ENCODE measurements at places on chromosomes 4 and X.

- no peak for DNase-seq
Observed at GRCh38 chrX:139844163-139844562, 88.7 kb downstream of the ATP11C start.

DNA sequence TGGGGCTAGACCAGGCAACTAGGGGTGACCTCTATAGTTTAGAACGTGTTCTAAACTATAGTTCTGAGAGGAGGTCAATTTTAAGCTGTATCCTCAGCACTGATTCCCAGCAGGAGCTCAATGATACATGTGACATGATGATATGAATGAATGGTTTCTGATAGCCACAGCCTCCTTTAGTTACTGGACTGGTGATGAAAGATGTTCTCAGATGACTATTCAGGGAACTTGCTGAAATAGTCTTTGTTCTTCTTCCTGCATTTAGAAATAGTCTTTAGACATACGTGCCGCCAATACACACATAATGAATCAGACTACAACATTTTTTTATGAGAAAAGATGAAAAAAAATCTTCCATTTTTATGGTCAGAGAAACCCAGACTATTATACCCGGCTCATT lies 116.3 kb upstream of the TMEM150C start:
- no peak for DNase-seq

GRCh38 chrX:117835034-117835433 lies 281.6 kb downstream of the KLHL13 start:
- no peak for DNase-seq

DNA sequence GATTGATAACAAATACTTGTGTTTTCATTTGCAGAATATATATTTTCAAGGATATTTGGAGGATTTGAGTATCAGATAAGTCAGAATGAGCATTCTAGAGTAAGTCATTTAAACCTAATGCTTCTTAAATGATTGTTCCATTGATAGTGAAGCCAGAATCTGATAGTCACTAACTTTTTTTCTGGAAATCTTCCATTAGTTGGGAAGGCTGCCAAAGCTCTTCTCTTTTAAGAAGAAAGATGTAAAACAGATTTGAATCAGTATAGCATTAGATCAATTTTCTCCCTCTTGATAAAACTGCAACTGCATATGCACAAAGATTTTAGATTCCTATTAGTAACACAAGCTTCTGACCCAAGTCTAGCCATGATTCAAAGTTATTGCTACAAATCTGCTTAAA lies 256.7 kb downstream of the SPOCK3 start:
- DNase-seq: no peak

DNA sequence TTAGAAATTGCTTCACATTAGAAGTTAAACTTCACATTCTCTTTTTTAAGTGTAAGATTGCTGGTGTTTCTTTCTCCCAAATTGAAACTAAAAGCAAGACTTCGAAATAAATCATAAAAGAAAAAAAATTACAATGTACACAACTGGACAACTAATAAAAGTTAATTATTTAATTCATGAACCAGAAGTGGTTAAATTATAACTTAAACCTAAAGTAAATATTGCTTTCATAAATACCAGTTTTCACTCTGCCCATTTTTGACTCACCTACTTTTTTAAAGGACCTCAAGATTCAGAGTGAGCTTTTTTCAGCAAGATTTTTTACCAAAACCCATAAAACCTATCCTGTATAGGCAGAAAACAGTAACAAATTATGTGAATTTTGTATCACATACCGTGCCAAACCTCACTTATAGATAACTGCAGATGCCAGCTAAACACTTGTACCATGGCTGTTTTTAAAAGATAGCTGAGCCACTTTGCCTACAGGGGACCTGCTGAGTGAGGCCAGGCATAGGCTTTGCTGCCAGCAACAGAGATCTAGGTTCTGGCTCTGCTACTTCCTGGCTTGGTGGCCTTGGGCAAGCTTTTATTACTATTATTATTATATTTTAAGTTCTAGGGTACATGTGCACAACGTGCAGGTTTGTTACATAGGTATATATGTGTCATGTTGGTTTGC lies 259.8 kb downstream of the NR3C2 start:
- no peak for DNase-seq

- DNase-seq: no peak
Observed at GRCh38 chr4:68129793-68130192, at the start of gene TMPRSS11F. TSS of gene TMPRSS11F (minus strand) at chr4:68129869. CDS start at chr4:68129820, 49 bp downstream.

DNA sequence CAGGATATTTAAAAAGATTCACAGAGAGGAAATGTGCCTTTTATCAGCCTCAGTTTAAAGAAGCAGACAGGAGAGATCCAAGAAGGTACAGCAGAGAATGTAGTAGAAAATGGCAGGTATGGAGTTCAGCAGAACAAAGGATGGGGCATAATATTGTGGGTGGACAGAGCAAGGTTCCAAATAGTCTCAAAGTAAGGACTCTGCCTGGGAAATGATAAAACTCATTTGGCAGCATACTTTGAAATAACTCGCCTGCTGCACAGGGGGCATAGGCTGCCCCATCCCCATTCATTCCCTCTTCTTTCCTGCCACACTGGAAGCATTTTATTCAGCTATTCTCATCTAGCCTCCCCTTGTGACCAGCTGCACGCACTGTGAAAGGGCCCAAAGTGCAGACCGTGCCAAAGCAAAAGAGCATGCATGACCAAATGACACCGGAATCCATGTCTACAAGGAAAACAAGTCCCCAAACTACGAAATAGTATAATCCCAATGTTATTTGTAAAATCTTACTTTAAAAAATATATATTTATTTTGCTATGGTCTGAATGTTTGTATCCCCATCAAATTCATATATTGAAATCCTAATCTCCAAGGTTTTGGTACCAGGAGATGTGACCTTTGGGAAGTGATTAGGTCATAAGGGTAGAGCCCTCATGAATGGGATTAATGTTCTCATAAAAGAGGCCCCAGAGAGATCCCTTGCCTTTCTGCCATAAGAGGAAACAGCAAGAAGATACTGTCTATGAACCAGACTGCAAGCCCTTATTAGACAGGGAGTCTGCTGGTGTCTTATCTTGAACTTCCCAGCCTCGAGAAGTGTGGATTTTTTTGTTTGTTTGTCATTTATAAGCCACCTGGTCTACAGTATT lies 77.4 kb upstream of the PRSS48 start:
- DNase-seq: no peak

DNA sequence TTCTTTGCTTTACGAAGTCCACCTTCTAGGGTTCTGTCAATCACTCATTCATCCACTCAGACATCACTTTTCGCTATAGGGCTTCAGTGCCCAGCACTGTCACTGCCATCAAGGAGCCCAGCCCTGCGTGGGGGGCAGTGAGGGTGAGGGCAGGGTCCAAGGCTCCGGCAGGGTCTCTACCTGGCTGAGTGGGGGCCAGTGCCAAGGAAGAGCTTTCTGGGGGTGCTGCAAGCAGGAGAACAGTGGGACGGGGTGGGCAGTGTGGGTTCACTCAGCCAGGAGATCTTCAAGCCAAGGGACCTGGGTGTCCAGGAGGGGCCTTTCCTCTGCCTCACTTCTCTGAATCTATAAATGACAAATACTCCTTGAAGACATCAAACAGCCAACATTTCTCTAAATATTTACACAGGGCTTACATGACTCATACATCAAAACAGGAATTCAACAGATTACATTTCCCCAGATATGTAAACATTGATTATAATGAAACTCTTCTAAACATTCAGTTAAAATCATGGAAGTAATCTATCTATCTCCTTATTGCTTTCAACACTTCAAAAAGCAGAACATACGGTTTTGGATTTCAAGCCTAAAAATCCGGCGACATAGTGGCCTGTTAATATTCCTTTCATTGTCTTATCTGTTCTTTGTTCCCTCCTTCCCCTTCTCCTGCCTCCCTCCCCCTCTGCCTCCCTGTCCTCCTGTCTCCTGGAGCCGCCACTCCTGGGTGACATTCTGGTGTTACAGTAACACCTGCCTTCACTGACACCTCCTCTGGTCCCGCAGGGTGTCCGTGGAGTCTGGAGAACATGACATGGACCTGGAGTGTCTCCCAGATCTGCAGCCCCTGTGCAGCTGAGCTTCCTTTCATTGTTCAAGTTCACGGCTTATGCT lies 94.4 kb upstream of the ADRA2C start:
- DNase-seq: no peak

GRCh38 chr4:75107755-75108612 lies 175.1 kb downstream of the PARM1 start:
- DNase-seq: no peak

DNA sequence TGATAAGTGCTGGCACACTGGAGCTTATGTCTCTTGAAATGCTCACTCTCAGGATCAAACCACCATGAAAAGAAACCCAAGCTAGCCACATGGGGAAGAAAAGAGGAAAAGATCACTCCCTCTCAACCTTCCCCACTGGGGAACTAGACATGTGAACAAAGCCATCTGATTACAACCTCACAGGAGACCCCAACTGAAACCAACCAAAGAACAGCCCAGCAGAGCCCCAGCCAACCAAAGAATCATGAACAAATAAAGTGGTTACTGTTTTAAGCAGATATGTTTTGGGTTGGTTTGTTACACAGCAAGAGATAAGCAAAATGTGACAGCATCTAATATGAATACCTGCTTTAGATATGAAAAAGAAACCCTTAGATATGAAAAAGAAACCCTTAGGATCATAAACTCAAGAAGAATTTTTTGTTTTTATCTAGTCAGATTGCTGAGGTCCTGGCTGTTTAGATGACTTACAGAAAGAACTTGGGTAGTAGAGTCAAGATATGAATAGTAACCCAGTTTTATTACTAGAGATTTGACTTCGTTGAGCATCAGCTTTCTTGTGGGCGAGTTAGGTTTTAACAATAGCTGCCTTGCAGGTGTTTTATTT lies 23.7 kb upstream of the TLR7 start:
- DNase-seq: no peak

DNA sequence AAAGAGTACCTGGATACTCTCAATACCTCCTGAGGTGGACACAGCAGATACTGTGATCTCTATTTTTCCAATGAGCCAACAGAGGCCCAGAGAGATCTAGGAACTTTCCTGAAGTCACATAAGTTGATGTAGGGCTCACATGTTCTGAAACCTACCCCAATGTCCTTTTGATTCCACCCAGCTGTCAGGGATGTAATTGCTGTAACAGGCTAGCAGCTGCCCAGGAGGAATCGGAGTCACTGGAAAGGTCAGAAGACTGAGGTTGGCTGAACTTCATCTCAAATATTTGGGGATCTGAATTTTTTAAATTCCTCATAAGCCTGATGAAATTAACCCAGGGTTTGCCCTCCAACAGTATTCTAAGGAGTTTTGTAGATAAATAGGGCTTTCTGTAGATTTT lies 52.5 kb upstream of the PROM1 start:
- DNase-seq: no peak

GRCh38 chr4:609400-610050 lies 15.8 kb upstream of the PDE6B start:
- DNase-seq: no peak

DNA sequence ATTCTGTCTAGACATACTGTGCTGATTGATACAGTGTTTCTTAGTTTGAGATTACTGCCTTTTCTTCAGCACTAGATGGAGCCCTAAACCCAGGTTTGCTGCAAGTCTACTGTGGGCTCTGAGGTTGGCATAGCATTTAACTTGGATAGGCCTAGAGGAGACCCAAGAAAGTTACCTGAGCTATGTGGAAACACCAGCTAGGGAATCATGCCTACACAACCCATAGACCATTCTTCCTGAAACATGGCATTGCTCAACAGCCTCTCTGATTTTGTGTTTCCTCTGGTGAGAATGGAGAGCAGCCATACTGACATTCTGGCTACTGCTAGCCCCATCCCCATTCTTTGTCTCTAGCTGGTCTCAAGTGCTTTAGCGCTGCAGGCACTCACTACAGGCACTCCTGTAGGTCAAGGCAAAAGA lies 287.7 kb upstream of the PCDH18 start:
- DNase-seq: no peak

DNA sequence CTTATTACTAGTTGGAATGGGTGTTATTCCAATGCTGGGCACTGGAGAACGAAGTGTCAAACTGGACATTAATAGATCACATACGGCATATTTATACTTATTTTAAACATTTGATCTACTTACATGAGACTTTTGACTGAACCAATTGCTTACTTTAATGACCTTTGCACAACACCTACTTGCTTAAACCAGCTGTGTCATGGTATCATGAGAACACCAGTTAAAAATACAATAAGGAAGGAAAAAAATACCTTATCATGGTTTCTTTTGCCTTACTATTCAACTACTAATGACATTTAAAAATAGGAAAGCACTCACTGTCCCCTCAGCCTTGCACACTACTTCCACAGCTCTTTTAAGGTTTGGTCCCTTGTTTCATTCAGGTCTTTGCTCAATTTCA lies 146.9 kb downstream of the FAM13A start:
- DNase-seq: no peak

DNA sequence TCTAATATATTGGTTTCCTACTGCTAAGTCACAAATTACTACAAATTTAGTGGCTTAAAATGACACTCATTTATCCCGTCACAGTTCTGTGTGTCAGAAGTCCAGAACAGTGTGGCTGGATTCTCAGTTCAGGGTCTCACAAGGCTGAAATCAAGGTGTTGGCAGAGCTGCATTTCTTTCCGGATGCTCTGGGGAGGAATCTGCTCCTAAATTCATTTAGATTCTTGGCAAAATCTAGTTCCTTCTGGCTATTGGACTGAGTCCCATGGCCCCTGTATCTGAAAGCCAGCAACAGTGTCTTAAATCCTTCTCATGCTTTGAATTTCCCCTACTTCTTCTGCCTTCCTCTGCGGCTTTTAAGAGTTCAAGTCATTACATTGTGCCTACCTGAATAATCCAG lies 103.1 kb upstream of the BMP3 start:
- no peak for DNase-seq

DNA sequence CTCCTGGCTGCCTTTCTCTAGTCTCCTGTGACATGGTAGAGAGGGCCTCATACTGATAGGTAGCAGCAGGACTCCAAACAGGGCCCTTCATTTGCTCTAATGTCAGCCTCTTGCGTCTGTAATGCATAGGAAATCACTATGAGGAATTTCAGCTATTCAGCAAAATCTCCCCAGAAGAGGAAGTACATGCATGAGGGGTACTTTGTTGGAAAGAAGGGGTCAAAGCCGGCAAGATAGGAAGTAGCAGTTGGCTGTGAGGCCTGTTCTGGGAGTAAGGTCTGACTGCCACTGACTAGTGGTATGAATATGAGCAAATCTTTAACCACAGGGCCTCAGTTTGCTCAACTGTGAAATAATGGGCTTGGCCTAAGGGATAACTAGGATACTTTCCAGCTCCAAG lies 283.2 kb downstream of the ARHGAP10 start:
- no peak for DNase-seq
